ENCODE measurements at places on chromosomes 16 and 17.

DNA sequence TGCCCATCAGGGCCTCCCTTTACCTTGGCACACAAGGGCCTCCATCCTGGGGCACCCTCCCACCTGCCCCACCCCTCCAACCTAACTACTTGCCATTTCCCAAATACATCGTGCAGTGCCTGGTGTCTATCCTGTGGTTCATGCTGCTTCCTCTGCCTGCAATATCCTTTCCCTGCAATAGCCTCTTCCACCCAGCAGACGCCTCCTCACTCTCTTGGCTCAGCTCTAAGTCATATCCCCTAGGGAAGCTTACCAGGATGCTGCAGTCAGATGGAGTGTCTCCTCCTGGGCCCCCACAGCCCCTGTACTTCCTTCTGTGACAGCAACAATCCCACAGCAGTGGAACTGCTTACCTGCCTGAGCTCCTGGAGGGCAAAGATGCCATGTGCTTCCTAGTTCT, 36.7 kb downstream of the CCDC182 start:
- no peak for DNase-seq

- DNase-seq = peak; percentile 49
These were observed at the start of gene ASPHD1 for GRCh38 chr16:29900102-29900887. Gene ASPHD1 (plus strand): TSS chr16:29900488. CDS start chr16:29900972, 484 bp downstream.

GRCh38 chr17:913207-913606, 66.4 kb downstream of the NXN start:
- DNase-seq = no peak

- no peak for DNase-seq
These were observed 4.0 kb downstream of the MAFG start for GRCh38 chr17:81923302-81924260.

DNA sequence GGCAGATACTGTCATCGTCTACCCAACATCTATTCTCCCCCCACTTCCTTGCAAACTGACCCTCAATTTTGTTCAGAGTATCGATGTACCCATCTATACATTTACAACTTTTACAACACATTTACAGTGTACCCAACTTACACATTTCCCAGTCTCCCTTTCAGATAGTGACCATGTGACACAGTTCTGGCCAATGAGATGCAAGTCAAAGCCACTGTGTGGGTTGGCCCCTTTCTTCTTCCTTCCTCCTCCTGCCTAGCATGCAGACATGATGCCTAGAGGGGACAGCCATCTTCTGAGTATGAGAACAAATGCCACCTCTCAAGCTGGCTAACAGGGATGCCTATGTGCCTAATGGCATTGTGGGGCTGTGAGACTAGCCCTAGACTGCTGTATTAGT, 11.3 kb upstream of the NFAT5 start:
- no peak for DNase-seq

DNA sequence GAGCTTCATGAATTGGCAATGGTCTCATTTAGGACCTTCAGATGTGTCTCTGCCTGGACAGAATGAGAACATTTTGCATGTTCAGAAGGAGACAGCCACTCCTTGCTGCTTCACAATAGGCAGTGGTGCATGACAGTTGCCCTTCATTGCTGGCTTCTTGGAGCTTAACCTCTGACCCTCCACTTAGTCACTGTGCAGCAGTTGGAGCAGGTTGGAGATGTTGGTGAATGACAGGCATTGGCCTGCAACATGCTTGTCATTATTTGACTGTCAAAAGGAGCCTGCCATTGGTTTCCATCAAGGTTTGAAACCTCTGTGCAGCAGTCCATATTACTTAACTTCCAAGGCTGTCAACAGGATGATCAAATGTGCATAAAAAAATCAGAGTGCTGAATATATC, 22.7 kb downstream of the FTO start:
- no peak for DNase-seq

GRCh38 chr16:50011707-50012106, 13.3 kb upstream of the CNEP1R1 start:
- DNase-seq = no peak

DNA sequence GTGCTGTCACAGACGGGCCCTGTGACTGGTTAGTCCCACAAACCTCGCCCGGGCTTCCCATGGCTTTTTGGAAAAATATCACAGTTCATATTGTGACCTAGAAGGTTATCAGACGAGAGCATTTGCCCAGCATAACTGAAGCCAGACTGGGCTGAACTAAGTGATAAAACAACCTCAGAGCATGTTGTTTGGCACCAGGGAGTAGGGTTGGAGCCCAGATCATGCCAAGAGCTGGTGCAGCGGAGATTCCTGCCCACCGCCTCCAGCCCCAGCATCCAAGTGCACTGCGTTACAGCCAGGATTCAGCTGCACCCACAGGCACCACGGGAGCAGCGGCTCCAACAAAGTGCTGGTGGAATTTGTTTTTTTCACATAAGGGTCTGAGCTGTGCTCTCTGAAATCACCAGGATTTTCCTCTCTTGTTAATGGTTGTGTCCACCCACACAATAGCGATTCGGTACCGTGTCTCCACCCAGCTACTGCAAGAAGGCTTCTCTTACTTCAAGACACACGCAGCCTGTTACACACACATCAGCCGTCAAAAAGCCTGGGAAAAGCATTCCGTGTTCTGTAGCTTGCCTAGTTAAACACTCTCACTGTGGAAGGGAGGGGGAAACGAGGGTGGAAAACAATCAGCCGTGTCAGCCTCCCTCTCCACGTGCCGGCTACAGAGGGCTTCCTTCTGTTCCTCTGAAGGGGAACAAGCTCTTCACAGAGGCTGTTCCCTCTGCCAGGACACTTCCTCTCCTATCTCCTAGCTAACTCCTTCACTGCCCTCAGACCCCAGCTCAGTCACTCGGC, 273.8 kb downstream of the C16orf95 start:
- no peak for DNase-seq

- DNase-seq = no peak
These were observed 35.4 kb upstream of the TMC5 start for GRCh38 chr16:19382084-19382801.

DNA sequence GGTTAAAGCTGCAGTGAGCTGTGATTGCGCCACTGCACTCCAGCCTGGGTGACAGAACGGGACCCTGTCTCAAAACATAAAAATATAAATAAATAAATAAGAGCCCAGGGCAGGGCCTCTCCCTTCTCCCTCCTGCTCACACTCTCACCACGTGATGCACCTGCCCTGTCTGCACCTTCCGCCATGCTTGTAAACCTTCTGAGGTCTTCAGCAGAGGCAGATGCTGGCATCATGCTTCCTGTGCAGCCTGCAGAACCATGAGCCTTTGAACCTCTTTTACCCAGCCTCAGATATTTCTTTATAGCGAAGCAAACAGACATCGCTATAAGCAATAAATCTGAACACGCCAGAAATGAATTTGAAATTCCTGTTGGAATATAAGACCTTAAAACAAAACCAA, 48.5 kb downstream of the HNF1B start:
- DNase-seq = no peak

DNA sequence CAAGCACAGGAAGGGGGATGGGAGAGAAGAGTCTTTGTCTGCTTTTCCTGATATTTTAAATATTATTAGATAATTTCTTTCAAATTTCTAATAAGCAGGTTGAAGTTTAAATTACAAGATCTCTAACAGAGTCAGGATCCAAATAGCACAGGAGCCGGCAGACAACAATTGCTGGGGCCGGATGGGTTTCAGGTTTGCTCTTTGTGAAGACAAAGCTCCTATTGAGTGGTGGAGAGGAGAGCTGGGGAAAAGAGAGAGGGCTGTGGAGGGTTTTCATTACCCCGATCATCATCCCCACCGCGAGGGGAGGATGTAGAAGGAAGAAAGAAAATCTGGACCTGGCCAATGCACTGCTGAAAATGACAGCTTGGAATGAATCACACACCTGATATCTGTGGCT, 197.3 kb downstream of the SOX9 start:
- DNase-seq = no peak

DNA sequence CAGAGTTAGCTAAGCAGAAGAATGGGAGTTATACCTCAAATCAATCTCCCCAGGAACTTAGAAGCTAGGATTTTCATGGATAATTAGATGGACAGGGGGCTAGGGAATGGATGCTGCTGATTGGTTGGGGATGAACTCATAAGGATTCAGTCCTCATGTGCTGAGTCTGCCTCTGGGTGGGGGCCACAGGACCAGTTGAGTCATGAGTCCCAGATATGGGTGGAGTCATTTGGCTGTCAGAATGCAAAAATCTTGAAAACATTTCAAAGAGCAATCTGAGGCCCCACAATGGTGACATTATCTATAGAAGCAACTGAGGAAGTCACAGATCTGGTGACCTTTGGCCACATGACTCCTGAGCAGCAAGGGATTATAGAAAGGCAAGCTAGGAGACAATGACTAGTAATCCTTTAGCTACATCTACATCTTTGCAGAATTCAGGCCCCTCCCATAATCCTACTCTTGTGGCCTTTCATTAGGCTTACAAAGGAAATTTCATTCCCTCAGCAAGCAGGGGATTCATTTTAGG, 82.6 kb upstream of the CCL2 start:
- DNase-seq = no peak

GRCh38 chr17:41948762-41949460, 17.7 kb upstream of the CNP start:
- DNase-seq = no peak

DNA sequence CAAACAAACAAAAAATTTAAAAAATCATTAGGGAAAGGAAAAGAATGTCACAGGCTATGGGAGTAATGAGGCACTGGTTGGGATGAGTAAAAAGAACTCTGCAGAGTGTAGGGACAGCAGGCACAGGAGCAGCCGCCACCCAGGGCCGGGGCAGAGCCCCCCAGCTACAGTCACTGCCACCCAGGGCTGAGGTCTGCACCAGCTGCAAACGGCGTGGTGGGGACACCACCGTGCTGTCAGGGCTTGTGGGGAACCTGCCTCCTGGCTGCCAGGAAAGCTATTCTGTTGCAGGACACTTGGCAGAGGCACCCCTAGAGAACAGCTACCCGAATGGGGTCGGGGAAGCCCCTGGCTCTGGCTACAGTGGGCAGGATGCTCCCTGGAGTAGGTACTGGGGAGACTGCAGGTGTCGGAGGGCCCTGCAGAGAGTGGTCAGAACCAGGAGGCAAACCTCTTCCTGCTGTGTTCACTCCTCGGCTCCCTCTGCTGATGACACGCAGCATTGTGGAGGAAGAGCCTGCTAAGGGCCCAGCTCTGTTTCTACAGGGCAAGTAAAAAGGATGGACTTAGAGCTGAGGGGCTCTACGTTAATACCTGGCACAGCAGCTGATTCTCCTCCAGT, 32.3 kb upstream of the CAPN15 start:
- DNase-seq = peak; percentile 16

GRCh38 chr16:46916980-46917379, 32.8 kb downstream of the GPT2 start:
- no peak for DNase-seq

DNA sequence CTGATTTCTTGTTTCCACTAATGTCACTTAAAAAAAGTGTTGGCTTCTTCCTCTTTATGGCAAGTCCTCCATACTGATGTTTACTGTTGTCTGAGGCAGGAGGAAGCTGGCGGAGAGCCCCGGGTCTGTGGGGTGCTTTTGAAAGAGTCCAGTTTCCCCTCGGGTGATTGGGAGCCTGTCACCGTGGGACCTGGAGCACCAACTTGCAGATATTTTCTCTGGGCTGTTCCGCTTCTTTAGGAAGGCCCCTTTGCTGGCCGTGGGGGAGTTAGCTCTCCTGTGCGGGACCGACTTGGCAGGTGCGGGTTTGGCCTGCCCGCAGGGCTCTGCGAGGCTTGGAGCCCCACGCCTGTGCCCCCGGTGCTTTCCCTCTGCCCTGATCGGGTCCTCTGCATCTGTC, 3.1 kb downstream of the BANP start:
- DNase-seq = peak; percentile 38

- no peak for DNase-seq
These were observed 47.4 kb downstream of the SHCBP1 start for GRCh38 chr16:46573834-46574159.

DNA sequence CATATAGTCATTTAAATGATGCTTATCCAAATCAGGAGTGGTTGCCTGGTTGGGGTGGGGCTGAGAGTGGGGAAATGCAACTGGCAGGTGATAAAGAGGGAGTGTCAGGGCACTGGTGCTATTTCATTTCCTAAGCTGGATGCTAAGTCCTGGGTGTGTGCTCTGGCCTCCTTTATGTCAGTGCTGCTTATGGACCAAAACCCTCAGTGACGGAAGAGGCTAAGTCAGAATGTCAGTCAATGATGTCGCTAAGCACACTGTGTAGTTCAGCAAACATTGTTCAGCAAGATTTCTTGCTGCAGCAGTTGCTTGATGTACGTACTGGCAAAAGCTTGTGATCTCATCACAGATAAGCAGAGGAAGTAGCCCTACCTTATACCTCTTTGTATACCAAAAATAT, 16.4 kb upstream of the FLCN start:
- no peak for DNase-seq

DNA sequence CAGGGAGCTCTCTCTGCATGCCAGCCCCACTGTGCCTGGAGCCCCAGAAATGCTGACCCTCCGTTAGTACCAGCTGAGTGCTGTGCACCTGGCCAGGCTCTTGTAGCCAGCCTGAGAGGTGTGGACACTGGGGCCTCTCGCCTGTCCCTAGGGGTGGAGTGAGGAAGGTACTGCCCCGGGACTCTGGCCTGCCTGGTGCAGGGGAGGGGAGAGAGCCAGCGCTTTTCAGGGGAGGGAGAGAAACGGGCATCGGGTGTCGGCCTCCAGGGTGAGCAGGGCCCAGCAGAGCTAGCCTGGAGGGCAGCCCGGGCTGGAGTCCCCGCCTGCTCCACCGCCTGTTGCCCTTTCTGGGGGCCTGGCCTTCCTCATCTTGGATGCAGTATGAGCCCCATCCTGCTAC, 13.1 kb downstream of the MAP2K3 start:
- DNase-seq = no peak

GRCh38 chr17:81189670-81190530, 23.9 kb upstream of the AATK start:
- no peak for DNase-seq

DNA sequence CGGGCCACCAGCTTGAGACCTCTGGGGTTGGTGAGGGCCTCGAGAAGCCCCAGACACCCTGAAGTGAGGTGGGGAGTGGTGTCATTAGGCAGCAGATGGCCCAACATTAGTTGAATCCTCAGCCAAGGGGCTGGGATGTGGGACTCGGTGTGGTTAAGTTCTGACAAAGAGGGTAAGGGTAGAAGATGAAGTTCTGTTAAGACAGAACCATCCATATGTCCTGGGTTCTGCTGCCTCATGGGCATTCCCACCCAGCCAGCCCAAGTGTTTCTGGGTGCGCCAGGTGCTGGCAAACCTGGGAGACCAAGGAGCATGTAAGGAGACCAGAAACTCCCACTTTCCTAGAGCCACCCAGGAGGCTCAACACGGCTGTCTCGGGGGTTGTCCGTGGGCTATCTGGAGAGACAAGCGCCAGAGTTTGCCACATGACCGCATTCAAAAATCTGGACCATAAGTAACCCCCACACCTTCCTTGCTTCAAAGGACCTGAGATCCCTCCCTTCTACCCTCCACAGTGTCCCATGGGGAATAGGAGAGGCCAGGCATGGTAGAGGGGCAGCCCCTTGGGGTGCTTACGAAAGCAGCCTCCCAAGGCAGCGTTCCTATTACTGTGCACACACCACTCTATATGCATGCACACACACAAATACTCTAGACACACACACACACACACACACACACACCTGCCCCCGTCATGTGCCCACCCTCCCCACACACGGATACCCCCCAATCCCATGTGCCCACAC, 128.7 kb downstream of the C16orf78 start:
- DNase-seq = no peak

Measured in CD4-positive, alpha-beta T cell treated with Interferon alpha-2 for 1 hour (primary cell).